ENCODE measurements at places on chromosomes 7 and 10. TPM values are rescaled to one million over a fixed set of nuclear protein-coding genes. Genes with fewer than 3 reads are reported as not detected.

LIPN gene
- not detected for polyA plus RNA-seq

SLC26A4 gene
- polyA plus RNA-seq: not detected

RADIL gene
- 4.8 TPM for polyA plus RNA-seq

LUC7L2 gene
- 31.5 TPM for polyA plus RNA-seq

PLCE1 gene
- 0.49 TPM for polyA plus RNA-seq

TM9SF3 gene
- polyA plus RNA-seq: 37.3 TPM

LEP gene
- polyA plus RNA-seq: not detected

CTAGE8 gene
- polyA plus RNA-seq: 1.3 TPM

PPP1R3C gene
- 0.94 TPM for polyA plus RNA-seq

VPS41 gene
- polyA plus RNA-seq: 15.7 TPM

MACC1 gene
- polyA plus RNA-seq: 5.2 TPM

SPDYE3 gene
- 3.6 TPM for polyA plus RNA-seq

IPMK gene
- 5.5 TPM for polyA plus RNA-seq

ELAPOR2 gene
- 9.5 TPM for polyA plus RNA-seq

UTF1 gene
- 55.7 TPM for polyA plus RNA-seq

PRDX3 gene
- 275 TPM for polyA plus RNA-seq

DUSP5 gene
- 10.8 TPM for polyA plus RNA-seq

ANKRD61 gene
- 1.2 TPM for polyA plus RNA-seq

LIPK gene
- polyA plus RNA-seq: not detected

NXPH1 gene
- 0.45 TPM for polyA plus RNA-seq

ANKMY2 gene
- polyA plus RNA-seq: 4.4 TPM

All from GM23338 (cell line).